ENCODE measurements at places on chromosomes 7 and 10. TPM values are rescaled to one million over a fixed set of nuclear protein-coding genes. Genes with fewer than 3 reads are reported as not detected.

- H3K4me1 ChIP-seq: no peaks in the 10 kb centered on the region
- no peak overlapping the region for H3K4me3 ChIP-seq
- H3K27me3 ChIP-seq: no peaks in the 10 kb centered on the region
- DNase-seq: no peak
- H3K36me3 ChIP-seq: no peaks in the 10 kb centered on the region
- no peak overlapping the region for H3K27ac ChIP-seq
Observed at GRCh38 chr10:9253121-9253520, 1198.6 kb downstream of the GATA3 start.

GRCh38 chr10:76286536-76286935 is 855.1 kb downstream of the LRMDA start:
- no peak overlapping the region for H3K4me3 ChIP-seq
- no peaks in the 10 kb centered on the region for H3K27me3 ChIP-seq
- no peaks in the 10 kb centered on the region for H3K36me3 ChIP-seq

- no peaks in the 10 kb centered on the region for H3K27me3 ChIP-seq
- no peak for DNase-seq
- no peaks in the 10 kb centered on the region for H3K4me1 ChIP-seq
- H3K27ac ChIP-seq: no peak overlapping the region
Observed at GRCh38 chr7:18262058-18262457, 233.5 kb upstream of the HDAC9 start.

The TDRD1 gene
- total RNA-seq: 0.14 TPM

The LEP gene
- total RNA-seq: not detected

DNA sequence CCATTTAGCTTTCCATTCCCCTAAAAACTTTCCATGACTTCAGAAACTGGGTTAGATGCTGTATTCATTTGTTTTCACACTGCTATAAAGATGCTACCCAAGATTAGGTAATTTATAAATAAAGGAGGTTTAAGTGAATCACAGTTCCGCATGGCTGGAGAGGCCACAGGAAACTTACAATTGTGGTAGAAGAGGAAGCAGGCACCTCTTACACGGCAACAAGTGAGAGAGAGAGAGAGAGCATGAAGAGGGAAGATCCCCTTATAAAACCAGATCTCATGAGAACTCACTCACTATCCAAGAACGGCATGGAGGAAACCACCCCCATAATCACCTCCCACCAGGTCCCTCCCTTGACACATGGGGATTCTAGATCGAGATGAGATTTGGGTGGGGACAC is 336.8 kb downstream of the TFEC start:
- no peaks in the 10 kb centered on the region for H3K4me1 ChIP-seq
- no peaks in the 10 kb centered on the region for H3K36me3 ChIP-seq
- no peak overlapping the region for H3K27ac ChIP-seq
- no peaks in the 10 kb centered on the region for H3K27me3 ChIP-seq
- no peak overlapping the region for H3K4me3 ChIP-seq

The OPN4 gene
- not detected for total RNA-seq

DNA sequence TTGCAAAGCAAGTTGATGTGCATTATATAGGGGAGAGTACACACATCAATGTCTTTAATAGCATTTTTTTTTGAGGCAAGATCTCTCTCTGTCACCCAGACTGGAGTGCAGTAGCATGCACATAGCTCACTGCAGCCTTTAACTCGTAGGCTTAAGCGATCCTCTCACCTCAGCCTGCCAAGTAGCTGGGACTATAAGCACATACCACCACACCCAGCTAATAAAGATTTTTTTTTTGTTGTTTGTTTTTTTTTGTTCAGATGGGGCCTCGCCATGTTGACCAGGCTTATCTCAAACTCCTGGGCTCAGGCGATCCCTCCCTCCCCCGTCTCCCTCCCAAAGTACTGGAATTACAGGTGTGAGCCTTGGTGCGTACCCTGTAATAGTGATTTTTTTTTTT is 1.5 kb downstream of the UMAD1 start:
- DNase-seq: no peak
- peaks cover 12% of the 10 kb centered on the region for H3K4me1 ChIP-seq
- H3K36me3 ChIP-seq: peaks cover 4% of the 10 kb centered on the region
- no peak overlapping the region for H3K27ac ChIP-seq

- H3K4me1 ChIP-seq: no peaks in the 10 kb centered on the region
- no peak overlapping the region for H3K4me3 ChIP-seq
- DNase-seq: no peak
- no peaks in the 10 kb centered on the region for H3K36me3 ChIP-seq
- H3K27ac ChIP-seq: no peak overlapping the region
Observed at GRCh38 chr7:125061776-125062397, 132.3 kb upstream of the POT1 start.

Data from upper lobe of right lung (tissue), 1 donor.